ENCODE measurements at places on chromosomes 6 and 20.

GRCh38 chr20:9070304-9070703 lies 1.4 kb downstream of the PLCB4 start:
- DNase-seq, result no peak

DNA sequence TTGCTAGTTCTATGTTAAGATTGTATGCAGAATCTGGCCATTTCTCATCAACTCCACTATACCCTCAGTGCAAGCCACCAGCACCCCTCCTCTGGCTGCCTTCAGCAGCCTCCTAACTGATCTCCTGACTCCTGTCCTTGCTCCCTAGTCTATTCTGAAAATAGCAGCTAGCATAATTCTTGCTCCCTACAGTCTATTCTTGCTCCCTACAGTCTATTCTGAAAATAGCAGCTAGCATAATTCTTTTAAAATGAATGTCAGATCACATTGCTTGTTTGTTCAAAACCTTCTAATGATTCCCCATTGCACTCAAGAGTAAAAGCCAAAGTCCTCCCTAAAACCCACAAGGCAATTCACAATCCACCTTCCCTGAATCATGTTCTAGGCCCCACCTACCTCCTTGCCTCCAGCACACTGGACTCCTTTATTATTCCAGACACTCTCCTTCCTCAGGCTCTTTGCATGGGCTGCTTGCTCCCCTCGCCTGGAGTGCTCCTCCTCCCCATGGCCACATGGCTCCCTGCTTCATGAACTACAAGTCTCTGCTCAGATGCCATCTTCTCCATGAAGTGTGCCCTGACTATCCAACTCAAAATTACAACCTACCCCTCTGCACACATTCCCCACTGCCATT lies 164.2 kb upstream of the TNFAIP3 start:
- DNase-seq, result no peak

GRCh38 chr6:80343511-80343910 lies 237.0 kb downstream of the BCKDHB start:
- no peak for DNase-seq

- no peak for DNase-seq
Measured at GRCh38 chr6:168355716-168356522, 36.3 kb upstream of the DACT2 start.

- no peak for DNase-seq
Measured at GRCh38 chr20:57350081-57350710, 859 bp upstream of the RAE1 start.

DNA sequence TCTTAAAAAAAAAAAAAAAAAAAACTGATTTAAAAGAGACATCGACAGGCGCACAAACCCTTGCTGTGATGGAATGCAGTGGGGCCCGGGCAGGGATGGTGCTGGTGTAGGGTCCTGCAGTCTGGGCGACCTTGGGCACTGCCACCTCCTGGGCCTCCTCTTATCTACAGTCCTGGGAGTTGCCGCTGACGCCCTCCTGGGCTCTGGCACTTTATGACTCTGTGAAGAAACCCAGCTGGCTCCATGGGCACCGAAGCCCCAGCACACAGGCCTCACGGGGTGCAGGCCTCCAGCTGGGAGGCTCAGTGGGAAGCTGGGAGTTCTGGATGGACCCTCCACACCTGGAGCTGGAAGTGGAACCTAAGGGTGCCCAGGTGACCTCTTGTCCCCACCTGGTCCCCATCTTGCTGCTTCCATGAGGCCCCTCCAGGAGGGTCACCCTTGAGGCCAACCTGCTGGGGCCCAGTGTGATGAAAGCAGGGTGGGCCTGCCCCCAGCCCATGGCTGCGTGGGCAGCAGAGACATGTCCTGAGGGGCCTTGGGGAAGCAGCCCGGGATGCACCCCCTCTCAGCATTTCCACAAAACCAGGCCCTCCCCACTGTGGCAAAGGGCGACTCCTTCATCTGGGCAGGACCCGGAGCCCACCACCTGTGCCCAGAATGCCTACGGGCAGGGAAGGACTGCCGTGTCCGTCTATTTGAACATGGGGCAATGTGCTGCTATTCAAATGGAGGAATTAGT lies 104.9 kb downstream of the ASXL1 start:
- DNase-seq, result no peak

GRCh38 chr6:103236923-103237322 lies 1622.8 kb downstream of the HACE1 start:
- DNase-seq, result no peak

DNA sequence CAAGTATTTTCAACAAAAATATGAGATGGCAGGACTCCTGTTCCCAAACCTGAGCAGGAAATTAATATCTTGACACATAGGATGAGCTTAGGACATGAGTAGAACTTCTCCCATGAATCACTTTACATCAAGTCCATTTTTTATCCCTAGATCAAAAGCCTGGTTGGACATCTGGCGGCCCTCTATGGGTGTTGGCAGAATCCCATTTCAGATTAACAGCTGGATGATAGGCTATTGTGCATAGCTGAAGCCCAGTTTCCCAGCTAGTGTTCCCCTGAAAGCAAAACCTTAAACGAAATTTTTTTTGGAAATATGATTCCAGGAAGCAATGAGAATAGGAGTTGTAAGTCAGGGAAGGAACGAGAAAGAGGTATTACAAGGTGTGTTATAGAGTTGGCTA lies 449.4 kb upstream of the CHD6 start:
- DNase-seq, result no peak

GRCh38 chr6:25963426-25964123 lies 973 bp downstream of the TRIM38 start:
- no peak for DNase-seq

DNA sequence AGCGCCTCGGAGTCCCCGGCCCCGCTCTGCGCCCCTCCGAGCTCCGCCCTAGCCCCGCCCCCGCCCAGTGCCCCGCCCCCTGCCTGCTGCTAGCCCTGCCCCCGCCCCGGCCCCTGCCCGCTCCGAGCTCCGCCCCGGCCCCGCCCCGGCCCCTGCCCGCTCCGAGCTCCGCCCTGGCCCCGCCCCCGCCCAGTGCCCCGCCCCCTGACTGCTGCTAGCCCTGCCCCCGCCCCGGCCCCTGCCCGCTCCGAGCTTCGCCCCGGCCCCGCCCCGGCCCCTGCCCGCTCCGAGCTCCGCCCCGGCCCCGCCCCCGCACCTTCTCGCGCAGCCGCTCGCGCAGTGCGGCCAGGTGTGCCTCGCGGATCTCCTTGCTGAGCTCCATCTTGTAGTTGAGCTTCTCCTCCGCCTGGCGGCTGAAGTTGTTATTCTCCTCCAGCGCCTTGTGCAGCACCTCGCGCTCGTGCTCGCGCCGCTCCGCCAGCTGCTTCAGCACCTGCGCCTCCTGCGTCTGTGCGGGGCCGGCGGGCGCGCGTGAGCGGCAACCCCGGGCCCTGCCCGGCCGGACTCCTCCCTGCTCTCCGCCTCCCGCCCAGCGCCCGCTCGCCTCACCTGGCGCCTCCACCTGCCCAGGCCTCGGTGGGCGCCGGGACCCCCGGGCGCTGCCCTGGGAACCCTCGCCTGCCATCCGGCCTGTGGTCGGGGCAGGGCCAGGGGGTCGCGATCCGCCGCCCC lies 11.3 kb downstream of the STMN3 start:
- DNase-seq, result peak; percentile 75

GRCh38 chr20:3645309-3646066 lies 17.7 kb downstream of the GFRA4 start:
- DNase-seq, result no peak

- DNase-seq, result no peak
Measured at GRCh38 chr6:144909753-144910285, 624.7 kb downstream of the UTRN start.

- DNase-seq, result no peak
Measured at GRCh38 chr20:6692566-6693173, 74.8 kb upstream of the BMP2 start.

DNA sequence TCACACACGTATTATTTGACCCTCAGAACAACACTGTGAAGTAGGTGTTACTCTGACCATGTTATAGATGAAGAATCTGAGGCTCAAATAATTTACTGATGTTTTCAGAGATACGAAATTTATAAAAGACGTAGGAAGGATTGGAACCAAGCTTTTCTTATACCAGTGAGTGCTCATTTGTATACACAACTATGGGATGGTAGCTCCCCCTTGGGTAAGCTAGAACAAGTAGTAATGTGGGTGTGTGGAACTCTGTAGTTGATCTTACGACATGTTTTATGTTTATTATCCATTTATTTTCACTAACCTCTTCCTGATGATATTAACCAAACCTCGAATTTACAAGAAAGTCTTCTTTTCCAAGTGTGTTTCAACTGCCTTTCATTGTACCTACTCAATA lies 248.5 kb downstream of the NKAIN2 start:
- no peak for DNase-seq

GRCh38 chr20:62387933-62388635 lies 1.2 kb downstream of the RPS21 start:
- no peak for DNase-seq

DNA sequence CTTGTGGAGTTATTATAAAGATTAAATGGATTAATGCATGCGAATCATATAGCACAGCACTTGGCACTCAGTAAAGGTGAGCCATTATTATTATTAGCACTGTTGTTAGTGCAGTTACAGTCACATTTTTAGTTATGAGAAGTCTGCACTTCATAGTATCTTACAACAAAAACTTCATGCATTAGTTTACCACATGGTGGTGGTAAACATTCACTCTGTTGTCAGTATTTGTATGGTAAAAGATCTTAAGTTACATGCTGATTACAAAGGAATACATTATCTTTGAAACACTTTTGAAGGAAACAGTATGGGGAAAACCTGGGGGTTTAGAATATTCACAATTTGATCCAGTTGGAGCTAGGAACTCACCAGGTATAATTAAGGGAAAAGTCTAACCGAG lies 20.8 kb downstream of the TMEM14A start:
- no peak for DNase-seq

GRCh38 chr6:111171577-111172400 lies 84.5 kb downstream of the SLC16A10 start:
- DNase-seq, result no peak

GRCh38 chr6:109434456-109434855 lies 6.0 kb downstream of the PPIL6 start:
- peak; percentile 50 for DNase-seq

DNA sequence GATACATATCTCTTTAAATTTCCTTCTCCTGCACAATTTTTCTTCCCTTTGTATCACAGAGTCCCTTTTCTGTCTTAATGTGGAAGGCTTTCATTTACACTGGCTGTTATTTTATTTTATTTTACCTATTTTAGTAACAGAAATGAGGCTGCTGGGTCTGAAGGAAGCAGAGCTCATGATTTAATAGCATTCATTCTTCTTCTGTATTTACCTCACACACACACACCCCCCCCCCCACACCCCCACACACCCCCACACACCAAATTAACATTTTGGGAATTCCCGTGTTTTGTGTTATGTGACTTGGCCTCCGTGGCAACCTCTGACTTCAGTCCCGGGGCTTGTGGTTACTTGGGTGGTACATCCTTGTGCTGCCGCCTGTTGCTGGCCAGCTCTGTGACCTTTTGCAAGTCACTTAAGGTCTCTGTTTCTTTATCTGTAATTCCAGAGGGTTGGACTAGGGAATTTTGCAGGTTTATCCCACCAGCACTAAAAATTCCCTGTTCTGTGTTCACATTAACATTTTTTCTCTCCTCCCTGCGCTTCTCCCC lies 108.8 kb downstream of the TIAM2 start:
- peak; percentile 46 for DNase-seq

- no peak for DNase-seq
Measured at GRCh38 chr6:46014511-46015118, 1.0 kb downstream of the CLIC5 start.

GRCh38 chr6:134813146-134813545 lies 136.8 kb downstream of the ALDH8A1 start:
- DNase-seq, result peak; percentile 33

DNA sequence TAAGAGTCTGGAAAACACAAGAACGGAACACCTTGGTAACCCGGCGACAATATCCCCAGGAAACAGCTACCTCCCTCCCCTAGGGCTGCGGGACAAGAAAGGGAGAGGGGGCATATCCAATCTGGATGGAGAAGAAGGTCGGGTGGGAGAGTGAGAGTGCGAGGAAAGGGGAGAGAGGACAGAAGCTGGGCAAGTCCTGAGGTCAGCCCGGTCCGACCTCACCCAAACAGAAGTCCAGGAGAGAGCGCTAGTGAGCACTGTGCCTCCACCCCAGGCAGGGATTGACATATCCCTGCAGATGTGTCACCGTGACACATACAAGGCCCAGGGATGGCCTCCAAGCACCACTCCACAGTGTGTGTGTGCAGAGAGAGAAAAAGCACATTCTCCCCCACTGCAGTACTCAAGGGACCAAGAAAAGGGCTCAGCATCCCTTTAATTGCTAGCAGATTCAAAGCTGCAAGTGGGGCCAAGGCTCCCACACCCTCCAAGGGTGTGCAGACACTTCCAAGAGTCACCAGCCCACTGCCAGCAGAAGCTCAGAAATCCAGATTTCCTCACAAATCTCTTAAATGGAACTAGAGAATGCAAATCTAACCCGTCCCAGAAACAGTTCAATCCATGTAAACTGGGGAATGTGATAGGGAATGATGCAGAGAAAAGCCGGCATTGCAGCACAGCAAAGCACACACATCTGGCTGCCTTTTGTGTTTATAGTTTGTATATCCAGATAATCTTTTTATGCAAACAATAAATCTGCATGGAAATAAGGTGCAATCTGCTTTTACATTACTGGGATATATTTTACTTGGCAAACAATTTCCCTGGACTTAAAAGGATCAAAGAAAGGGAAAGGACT lies 3.1 kb downstream of the PXDC1 start:
- DNase-seq, result peak; percentile 96

- DNase-seq, result no peak
Measured at GRCh38 chr6:109224107-109224875, 129.0 kb downstream of the CEP57L1 start.

DNA sequence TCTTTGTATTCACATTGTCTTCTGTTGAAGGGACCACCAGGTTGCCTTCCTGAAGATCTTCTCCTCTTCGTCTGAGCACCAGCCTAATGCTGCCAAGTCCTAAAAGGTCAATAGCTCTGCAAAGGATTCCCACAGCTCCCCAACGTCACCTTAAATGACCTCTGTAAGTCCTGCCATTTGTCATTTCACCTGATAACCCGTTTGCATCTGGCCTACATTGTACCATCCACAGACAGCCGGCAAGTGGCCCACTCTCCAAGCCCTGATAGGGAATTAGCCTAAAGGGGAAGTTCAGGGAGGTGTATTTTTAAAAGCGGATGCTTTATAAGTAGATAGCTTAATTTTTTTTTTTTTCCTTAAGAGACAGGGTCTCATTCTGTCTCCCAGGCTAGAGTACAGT lies 127.8 kb downstream of the ZMYND8 start:
- DNase-seq, result no peak

DNA sequence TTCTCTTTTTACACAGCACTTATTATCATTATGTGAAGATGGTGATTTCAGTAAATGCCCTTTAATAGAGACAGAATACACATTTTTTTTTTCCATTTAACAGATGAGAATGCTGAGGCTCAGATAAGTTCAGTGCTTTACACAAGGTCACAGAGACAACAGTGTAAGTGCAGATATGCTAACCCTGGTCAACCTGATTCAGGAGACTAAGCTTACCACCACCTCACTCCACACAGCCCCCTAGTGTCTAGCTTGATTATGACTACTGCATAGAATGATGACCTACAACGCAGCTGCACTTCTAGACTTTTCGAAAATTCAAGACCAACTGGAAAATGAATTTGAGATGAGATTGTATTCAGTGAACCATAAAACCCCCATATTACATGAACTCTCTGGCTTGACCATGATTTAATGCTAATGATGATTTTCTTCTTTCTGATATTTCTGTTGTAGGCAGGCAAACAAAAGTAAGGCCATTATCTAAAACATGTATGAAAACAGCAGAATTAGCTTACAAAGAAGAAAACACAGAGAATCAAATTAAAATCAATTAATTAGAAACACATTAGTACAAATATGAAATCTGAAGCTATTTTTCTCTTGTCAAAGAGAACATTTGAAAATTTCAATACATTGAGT lies 212.1 kb upstream of the PHACTR1 start:
- no peak for DNase-seq

Data from fibroblast of gingiva (primary cell).